T-helper 1 cell (primary cell): ENCODE measurements at places on chromosomes 12 and 14.

GRCh38 chr12:14473707-14474287 lies 93.9 kb downstream of the PLBD1 start:
- no peak for DNase-seq

- no peak for DNase-seq
These were observed 17.8 kb downstream of the SLC38A2 start for GRCh38 chr12:46354802-46355199.

- DNase-seq, result no peak
These were observed 23.7 kb downstream of the ETNK1 start for GRCh38 chr12:22648668-22649067.

- no peak for DNase-seq
These were observed 83.7 kb downstream of the TMTC3 start for GRCh38 chr12:88225776-88226175.

DNA sequence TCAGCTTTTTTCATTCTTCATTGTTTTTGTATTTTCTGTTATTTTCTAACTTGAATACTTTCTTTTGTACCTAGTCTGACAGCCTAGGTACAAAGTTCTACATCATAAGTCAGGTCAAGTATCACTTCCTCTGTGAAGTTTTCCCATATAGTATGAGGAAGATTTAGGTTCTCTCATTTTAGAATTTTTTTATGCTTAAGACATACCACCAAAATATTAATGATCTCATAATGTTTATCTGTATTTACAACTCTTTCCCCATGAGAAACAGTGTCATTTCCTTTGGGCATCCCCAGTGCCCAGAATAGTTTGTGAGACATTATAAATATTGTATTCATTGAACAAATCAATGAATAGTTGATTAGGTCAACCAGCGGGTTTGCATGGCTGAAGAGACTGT lies 3.1 kb upstream of the ATF7IP start:
- no peak for DNase-seq

DNA sequence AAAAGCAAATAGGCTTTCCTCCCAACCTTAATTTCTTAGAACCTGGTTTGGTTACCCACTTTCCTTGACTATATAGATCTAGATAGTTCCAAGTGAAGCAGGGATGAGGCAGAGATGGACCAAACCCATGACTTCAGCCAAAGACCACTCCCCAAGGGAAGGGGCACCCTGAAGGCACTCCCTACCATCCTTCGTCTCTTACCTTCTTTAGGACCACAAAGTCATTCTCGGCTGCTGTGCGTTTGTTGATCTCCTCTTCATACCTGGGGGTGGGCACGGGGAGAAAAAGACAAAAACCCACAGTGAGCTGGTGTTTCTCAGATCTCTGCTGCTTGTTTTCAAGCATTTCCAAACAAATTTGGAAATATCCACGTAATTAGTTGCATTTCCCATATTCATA lies 3.4 kb downstream of the KRT4 start:
- no peak for DNase-seq

DNA sequence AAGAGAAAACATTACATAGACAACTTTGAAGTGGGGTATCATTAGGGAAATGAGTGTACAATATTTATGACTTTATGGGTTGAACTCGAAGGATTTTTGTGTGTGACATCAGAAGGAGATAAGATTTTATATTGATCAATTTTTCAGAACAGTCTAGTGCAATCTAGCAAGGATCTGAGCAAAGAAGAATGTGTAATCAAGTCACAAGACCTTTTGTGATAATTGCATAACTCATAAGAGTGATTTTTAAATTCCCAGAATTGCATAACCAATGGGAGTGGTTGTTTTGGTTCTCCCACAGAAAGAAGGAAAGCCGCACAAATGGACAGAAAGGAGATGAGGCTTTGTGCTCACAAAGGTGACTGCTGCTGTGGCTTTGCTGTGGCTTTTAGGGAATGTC lies 441.8 kb upstream of the FLRT2 start:
- DNase-seq, result no peak

GRCh38 chr12:70982286-70982685 lies 61.7 kb upstream of the PTPRR start:
- DNase-seq, result no peak

DNA sequence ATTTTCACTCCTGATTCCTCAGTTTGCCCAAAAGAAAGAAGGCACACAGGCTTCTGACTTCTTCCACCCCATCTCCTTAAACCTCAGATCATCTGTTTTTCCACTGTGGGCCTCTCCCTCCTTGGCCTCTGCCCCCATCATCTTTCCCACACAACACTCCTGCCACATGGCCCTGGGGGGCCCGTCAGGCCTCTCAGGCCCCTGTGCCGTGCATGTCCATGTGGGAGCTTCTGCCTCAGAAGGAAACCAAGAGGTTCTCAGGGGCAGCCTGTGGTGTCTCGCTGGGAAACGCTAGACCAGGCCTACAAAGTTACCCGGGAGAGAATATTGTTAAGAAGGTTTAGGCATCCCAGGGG lies 8.0 kb downstream of the KLHL33 start:
- no peak for DNase-seq

DNA sequence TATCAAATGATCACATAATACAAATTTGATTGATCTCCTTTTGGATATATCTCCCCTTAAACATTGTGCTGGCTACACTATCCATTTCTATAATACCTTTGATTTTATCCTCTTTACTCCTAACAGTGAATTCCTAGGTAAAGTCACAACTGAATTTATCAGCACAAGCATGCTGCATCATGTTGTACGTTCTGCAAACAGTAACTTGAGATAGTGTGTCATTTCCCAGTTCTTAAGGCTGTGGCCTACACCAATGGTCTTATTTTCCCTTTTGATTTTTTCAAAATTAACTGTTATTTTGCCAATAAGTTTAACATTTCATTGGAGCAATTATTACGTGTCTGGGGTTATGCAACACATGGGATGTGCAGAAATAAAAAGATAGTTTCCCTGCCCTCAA lies 24.8 kb downstream of the PRKCH start:
- no peak for DNase-seq

- DNase-seq, result no peak
These were observed 52.6 kb upstream of the OTX2 start for GRCh38 chr14:56862836-56863235.

GRCh38 chr14:70811578-70811977 lies 2.3 kb upstream of the MAP3K9 start:
- no peak for DNase-seq

DNA sequence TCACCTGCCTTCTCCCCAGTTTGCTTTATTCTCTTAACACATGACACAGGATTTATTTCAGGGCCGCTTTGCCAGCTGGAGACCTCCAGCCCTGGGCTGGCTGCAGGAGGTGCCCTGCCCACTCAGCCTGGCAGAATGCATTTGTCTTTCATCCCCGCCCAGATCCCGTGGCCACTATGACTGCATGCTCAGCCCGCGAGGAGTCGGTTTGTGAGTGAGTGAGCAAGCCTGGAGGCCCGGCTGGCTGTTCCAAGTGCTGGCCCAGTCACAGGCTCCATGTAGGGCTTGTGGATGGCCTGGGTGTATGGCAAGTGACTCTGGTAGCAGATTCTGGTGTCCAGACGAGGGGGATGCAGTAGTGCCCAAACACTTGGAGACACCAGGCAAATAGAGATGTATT lies 2.1 kb downstream of the TDP1 start:
- no peak for DNase-seq

- DNase-seq, result no peak
These were observed 41.3 kb downstream of the EGLN3 start for GRCh38 chr14:33909380-33910084.

GRCh38 chr14:21617614-21618013 lies 17.1 kb downstream of the OR10G2 start:
- no peak for DNase-seq

DNA sequence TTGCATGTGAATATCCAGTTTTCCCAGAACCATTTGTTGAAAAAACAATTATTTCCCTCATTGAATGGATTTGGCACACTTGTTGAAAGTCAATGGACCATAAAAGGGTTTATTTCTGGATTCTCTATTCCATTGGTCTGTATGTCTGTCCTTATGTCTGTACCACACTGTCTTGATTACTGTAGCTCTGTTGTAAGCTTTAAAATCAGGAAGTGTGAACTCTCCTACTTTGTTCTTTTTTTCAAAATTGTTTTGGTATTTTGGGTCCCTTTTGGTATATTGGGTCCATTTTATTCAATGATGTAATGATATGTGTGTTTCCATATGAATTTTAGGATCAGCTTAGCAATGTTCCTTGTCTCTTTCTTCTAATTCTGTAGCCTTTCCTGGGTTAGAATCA lies 64.8 kb downstream of the PPP2R5C start:
- no peak for DNase-seq

GRCh38 chr12:114392909-114393308 lies 13.0 kb downstream of the TBX5 start:
- no peak for DNase-seq

GRCh38 chr12:69529021-69529420 lies 56.2 kb upstream of the CCT2 start:
- no peak for DNase-seq

GRCh38 chr14:100476012-100476822 lies 111.0 kb downstream of the BEGAIN start:
- DNase-seq, result no peak

DNA sequence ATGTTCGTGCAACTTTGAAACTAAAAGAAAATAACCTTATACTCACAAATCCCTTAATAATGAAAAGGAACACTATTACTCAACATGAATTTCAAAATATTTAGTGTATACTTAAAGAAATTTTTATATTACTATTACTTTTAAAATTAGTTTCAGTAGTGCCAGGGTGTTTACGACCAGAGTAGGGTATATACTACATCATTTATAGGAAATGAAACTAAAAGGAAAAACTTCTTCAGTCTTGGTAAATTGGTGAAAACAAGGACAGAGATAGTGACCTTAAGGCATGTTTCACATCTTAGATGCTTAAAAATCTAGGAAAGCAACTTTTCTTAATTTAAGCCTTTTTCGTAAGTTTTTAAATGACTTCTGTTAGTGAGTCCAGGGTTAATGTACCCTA lies 4.5 kb downstream of the USP15 start:
- DNase-seq, result no peak

DNA sequence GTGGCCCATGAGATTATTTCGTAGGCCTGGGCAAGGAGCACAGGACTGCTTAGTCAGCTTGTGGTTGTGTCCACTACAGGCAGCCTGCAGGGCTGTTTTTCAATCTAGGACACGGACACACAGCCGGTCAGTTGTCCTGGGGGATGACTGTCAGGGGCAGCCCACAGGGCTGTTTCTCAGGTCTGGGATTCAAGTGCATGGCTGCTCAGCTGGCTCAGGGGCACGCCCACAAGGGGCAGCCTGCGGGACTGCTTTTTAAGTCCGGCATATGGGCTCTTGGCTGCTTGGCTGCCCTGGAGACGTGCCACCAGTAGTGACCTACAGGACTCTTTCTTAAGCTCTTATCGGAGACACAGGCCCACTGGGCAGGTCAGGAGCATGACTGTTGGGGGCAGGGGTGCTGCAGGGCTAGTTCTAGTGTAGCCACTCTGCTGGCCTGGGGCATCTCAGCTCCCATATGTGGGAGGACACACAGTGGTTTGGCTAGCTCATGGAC lies 26.6 kb upstream of the GTF2A1 start:
- no peak for DNase-seq

GRCh38 chr12:101086490-101087135 lies 123.4 kb downstream of the SLC5A8 start:
- no peak for DNase-seq

GRCh38 chr14:98144964-98145363 lies 1127.0 kb downstream of the BCL11B start:
- DNase-seq, result no peak

DNA sequence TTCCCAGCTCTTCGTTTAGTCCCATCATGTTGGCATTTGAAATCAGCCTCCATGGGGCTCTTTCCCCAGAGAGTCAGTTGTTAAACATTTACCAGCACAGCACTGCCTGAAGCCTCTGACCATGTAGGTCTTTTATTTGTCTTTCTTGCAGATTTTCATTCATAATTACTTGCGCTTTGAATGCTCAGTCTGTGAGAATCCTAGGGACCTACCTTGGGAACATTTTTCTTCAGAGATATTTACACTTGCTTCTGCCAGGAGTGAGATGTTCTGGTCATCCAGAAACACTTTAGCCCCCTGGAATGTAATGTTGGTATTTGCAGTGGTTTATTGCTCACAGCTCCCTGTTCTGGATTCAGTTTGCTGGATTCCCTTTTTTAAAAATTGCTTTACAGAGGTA lies 41.7 kb downstream of the RPH3A start:
- DNase-seq, result no peak

GRCh38 chr12:26176725-26177124 lies 18.6 kb upstream of the SSPN start:
- DNase-seq, result no peak

GRCh38 chr12:75334384-75335030 lies at the start of gene GLIPR1L1:
TSS of gene GLIPR1L1 (plus strand) at chr12:75334670. CDS start at chr12:75334729, 59 bp downstream.
- DNase-seq, result peak; percentile 72

DNA sequence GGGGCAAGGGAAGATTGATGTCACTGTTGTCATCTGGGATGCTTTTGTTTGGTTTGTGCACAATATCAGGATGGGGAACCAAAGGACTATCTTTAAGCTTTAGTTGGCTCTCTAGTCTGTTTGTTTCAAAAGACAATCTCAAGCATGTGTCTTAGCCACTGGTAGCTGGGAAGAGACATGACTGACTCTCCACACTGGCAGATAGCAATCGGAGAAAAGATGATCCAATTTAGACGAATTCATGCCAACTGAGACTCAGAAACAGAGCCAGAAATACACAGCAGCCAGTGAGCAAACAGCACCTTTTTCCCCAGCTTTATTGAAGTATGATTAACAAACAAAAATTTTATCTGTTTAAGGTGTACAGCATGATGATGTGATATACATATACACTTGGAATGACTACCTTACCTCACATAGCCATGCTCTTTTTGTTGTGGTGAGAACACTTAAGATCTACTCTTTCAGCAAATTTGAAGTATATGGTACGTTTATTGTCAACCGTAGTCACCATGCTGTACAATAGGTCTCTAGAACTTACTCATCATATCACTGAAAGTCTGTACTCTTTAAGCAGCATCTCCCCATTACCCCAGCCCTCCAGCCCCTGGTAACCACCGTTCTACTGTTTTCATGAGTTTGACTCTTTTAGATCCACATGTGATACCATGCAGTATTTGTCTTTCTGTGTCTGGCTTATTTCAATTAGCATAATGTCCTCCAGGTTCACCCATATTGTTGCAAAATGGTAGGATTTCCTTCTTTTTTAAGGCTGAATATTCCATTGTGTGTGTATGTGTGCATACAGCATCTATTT lies 50.6 kb downstream of the DUSP16 start:
- DNase-seq, result peak; percentile 58

GRCh38 chr14:102392506-102392905 lies 29.8 kb downstream of the TECPR2 start:
- no peak for DNase-seq

- no peak for DNase-seq
These were observed 380.4 kb upstream of the DDHD1 start for GRCh38 chr14:53533384-53533970.

- no peak for DNase-seq
These were observed 480.0 kb upstream of the SYT1 start for GRCh38 chr12:78384541-78384940.

- no peak for DNase-seq
These were observed 71.8 kb upstream of the GZMB start for GRCh38 chr14:24705840-24706239.

GRCh38 chr14:91890291-91890749 lies 23.0 kb upstream of the TC2N start:
- DNase-seq, result no peak

- DNase-seq, result no peak
These were observed 33.6 kb upstream of the PLEKHA5 start for GRCh38 chr12:19095756-19096480.

- no peak for DNase-seq
These were observed 15.8 kb downstream of the HIF1A start for GRCh38 chr14:61710853-61711817.
